NCI-H82 (cell line): ENCODE measurements at places on chromosomes 12 and 14.
A peak's percentile ranks its signal among the peaks of the same experiment; 100 is the strongest.

- peak; percentile 17 for DNase-seq
These were observed 630.9 kb upstream of the ATXN7L3B start for GRCh38 chr12:73906757-73907156.

- DNase-seq, result no peak
These were observed 47.6 kb downstream of the ESRRB start for GRCh38 chr14:76423534-76423933.

DNA sequence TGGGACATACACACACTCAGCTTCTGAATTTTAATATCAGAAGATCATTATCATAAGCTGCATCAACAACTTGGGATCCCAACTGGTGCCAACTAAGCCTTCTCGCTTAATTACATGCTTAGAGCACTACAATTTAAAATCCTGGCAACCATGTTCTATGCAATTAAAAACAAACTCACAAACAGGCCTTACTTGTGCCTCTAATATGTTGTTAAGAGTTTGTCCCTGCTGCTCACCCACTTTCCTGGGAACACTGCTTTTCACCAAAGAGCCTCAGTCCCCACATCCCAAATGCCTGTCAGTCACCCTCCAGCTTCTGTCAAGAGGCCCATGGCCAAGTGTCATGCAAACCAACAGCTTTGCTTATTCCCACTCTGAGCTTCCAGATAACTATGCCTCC, 69.7 kb downstream of the TTC9 start:
- no peak for DNase-seq

GRCh38 chr12:49665384-49665783, 41.8 kb downstream of the FMNL3 start:
- DNase-seq, result no peak

GRCh38 chr12:107091381-107091780, 2.0 kb downstream of the CRY1 start:
- DNase-seq, result peak; percentile 19

DNA sequence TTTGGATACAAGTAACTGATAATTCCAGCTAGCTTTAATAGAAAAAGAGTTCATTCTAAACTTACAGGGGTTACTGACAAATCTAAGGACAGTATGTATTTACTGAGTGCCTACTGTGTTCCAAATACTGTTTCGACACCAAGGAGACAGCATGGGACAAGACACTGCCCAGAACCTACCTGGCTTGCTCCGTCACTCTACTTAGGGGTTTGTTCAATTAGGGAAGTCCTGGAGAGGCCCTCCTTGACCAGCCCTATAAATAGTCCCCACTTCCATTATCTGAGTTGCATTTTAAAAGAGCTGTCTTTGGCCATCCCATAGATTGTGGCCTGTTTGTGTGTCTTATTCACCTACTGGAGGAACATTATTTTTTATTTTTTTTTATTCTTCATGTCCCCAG, 129.5 kb upstream of the ATF1 start:
- no peak for DNase-seq
